ENCODE measurements at places on chromosomes 1 and 21.

GRCh38 chr1:147585640-147586383 lies 44.5 kb downstream of the BCL9 start:
- no peaks in the 10 kb centered on the region for H3K36me3 ChIP-seq
- H3K4me3 ChIP-seq = no peak overlapping the region
- H3K27me3 ChIP-seq = peaks cover under 1% of the 10 kb centered on the region
- no peak for DNase-seq

DNA sequence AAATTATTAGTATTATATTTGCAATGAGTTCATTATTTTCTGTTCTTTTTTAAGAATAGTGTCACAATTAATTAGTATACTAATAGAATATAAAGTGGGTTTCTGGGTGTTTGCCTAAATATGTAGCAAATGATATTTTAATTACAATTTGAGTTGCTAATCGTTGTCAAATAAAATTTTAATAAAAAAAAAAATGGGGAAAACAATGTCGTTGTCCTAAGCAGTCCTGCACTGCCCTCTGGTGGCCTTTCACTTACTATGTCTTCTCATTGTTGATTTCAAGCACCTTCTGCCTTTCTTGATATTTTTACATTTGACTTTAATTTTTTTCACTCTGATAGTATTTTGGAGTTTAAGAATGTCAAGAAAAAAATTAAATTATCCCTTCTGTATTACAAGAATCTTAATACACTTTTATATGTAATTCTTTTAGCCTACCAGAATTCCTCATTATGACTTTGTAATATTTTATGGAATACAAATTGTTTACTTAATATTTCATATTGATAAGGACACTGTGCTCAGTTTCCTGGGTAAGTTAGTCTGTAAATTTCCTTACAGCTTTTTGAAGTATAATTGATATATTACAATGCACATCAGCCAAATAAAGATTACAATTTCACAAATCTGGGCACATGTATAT lies 104.5 kb upstream of the FMN2 start:
- no peaks in the 10 kb centered on the region for H3K4me1 ChIP-seq
- no peaks in the 10 kb centered on the region for H3K36me3 ChIP-seq
- no peak overlapping the region for H3K4me3 ChIP-seq
- no peak for DNase-seq
- H3K27ac ChIP-seq = no peak overlapping the region
- no peaks in the 10 kb centered on the region for H3K27me3 ChIP-seq

GRCh38 chr21:39319814-39320332 lies 6.4 kb upstream of the BRWD1 start:
- H3K27ac ChIP-seq = peak overlapping the region; percentile 80
- no peaks in the 10 kb centered on the region for H3K36me3 ChIP-seq
- no peak for DNase-seq
- H3K27me3 ChIP-seq = no peaks in the 10 kb centered on the region
- peaks cover 16% of the 10 kb centered on the region for H3K4me1 ChIP-seq
- H3K4me3 ChIP-seq = no peak overlapping the region

DNA sequence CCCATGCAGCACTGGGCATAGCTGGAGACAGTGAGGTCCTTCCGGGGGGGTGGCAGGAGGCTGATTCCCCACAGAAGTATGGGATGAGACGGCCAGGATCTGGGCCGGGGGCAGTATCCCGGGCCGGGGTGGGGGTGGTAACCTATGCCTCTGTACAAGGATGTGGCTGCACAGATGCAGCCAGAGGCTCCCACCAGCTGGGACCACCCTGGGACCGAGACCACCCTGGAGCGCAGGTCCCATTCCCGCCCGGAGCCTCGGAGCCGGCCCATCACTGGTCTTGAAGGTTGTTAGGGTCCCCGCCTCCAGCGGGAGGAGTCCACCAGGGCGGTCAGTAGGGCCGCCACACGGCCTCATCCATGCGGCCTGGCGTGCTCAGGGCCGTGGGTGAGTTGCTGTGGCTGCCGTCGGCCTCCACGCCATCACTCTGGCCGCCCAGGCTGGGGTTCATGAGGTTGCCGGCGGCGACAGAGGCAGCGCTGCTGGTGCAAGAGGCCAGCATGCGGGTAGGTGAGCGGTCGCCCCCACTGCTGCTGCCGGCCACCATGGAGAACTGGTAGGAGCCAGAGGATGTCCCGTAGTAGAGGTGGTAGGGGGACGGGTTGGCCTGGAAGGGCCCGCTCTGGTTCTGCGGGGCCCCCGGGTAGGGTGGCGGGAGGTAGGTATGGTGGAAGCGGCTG lies 28.1 kb downstream of the RUNX3 start:
- H3K4me1 ChIP-seq = no peaks in the 10 kb centered on the region
- no peak overlapping the region for H3K4me3 ChIP-seq
- H3K27me3 ChIP-seq = no peaks in the 10 kb centered on the region
- peak; percentile 48 for DNase-seq

Measured in RWPE2 (cell line).